ENCODE measurements at places on chromosomes 6 and 20.

DNA sequence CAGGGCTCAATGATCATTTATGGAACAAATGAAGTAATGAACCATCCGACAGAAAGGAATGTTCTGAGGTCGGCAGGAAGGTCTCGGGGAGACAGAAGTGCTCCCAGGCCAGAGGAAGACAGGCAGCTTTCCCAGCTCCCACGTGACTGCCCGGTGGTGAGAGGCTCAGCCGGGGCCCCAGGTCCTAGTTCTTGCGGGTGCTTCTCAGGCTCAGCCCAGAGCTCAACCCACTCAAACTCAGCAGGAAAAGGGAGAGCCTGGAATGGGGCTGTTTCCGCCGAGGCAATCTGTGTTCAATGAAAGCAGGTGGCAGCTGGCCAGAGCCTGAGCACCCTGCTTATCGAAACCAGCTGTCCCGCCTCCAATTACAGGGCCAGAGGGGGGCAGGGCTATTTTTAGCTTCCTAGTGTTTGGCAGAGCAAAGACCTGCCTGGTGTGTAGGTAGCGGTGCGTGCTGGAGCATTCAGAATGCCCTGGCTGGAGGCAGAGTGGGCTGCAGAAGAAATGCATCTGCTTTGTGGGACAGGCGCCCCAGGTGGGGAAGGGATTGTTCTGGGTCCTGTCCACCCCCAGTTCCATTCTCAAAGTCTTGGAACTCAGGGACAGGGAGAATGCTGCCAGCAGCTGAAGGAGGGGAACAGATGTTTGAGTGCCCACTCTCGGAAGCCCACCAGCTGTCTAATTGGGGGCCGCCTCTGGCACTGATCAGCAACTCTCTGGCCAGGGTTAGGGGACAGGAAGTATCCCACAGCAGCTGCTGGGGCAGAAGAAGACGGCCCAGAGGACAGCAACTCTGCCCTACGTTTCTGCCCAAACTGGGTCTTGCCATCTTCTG, 145.1 kb downstream of the PREX1 start:
- DNase-seq: peak; percentile 98

- DNase-seq: no peak
Measured at GRCh38 chr6:165052561-165053480, 256.6 kb downstream of the C6orf118 start.

DNA sequence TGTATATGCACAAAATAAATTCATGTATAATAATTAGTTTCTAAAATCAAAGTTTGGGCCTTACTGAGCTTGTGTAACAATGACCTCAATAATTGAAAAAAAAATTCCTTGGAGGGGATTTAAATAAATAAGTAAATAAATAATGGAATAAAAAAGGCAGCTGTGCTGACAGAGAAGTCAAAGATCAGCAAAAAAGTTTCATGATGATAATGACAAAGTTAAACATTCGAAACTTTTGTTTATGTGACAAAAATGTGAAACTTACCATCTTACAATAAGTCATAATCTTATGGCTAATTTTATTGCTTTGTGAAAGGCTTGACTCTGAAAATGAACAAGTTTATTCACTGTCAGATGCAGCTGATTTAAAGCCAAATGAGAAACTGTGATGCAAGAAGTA, 3.1 kb upstream of the TTK start:
- DNase-seq: no peak

DNA sequence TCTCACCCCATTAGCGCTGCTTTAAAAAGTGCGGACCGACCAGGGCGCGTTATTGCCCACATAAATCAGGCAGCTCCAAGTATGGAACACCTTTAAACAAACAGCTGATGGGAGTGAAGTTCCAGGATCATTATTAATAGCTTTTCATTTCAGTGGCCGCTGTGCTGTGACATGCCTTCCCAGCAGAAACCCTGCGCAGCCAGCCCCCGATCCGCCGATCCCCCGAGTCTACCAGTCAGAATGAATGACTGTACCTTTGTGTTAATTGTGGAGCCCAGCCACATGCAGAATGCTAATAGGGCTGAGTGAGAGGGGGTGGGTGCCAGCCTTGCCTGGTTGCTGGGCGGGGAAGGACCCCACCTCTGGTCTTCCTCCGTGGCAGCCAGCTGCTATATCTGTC, 21.9 kb downstream of the CDH22 start:
- DNase-seq: no peak

DNA sequence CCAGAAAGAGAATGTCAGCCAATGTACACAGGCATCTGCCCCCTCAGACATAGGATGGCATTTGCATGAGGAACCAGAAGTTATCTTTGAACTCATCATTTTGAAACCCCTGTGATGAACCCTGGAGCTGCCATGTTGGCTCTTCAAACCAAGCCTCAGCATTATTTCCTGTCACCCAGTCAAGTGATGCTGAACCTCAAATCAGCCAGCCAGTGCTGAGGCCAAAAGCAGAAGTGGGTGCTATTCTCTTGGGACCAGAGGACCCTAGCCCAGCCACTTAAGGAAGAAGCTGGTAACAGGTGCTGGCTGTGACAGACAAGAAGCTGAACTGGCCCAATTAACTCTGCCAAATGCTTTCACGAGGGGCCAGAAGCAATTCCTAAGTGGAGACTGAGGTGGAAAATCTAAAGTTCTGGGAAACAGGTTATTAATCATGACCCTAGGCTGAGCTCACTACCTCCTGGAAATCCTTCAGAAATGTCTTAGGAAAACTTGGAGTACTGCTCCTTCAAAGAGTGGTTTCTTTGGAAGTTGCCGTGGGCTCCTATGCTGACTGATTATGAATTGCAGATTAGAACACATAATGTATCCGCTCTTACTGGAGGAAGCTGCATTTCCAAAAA, 4.0 kb downstream of the PKIG start:
- DNase-seq: no peak

GRCh38 chr6:113825781-113826180, 31.4 kb upstream of the MARCKS start:
- DNase-seq: peak; percentile 55

GRCh38 chr20:48463916-48464315, 363.9 kb downstream of the PREX1 start:
- DNase-seq: no peak

DNA sequence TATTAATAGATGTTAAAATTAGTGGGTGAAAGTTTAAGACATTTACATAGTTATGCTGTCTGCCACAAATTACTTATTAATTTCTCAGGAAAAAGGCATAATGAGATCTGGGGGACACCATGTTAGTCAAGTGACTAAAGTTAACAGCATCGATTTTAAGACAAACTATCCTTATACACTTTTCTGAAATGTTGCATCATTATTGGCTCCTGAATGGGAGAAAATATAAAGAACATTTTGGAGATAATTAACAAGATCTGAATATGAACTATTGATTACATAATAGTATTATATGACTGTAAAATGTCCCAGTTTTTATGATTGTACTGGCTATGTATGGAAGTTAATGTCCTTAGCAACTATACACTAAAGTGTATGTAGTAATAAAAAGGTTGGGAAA, 7.9 kb downstream of the OR2B3 start:
- DNase-seq: no peak

DNA sequence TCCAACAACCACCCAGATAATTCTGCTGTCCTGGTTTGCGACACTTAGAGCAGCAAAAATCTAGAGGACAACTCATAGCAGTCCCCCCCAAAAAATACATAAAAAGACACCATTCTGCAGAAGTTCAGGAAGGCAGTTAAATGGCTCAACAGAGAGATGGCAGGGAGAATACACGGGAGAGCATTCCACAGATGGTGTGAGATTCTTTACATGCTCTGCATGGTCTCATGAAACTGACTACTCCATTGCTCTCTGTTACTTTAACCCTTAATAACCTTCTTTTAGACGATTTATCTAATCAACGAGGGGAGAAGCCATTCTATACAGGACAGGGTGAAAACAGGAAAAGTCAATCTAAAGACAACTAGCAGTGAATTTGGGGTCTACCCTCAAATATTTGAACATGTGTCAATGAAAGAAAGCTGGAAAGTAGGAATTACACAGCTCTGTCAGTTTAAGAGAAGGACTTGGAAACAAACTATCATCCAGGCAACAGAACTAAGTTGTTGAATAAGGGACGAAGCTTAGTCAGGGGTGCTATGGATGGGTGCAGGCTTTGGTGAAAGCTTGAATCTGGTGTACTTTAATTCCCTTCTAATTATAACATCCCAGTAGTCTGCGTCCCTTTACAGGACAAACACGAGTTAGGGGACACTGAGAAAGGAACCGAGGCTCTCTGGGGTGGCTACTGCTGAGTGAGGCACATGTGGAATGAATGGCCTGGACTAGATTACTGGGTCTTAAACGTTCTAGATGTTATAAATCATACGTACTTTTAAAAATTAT, 5.1 kb downstream of the PERP start:
- DNase-seq: peak; percentile 15

DNA sequence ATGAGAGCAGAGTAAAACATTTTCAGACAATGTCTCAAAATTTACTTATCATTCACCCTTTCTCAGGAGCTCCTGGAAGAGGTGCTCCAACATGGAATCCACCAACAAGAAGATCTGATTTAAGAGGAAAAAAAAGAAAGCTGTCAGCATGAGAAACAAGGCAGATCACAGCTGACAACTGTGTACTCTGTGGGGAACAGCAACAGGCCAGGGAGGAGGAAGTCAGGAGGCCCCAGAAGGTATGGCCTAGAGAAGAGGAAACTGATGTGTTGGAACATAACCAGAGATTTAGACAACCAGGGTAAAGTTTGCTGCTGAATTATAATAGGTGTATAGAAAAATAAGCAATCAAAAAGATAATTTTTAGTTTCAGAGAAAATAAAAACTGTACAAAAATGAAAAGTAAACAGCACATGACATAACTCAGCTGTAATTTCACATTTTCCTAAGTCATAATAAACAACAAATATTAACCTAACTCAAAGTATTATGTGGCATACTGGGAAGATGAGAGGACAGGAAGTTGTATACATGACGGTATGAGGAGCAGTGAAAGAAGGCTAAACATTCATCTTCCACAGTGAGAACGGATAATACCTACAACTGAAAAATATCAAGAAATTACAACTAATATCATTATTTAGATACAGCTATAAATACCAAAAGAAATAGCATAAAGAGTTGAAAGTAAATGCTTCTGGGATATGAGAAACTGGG, 113.6 kb upstream of the EMILIN3 start:
- DNase-seq: no peak

DNA sequence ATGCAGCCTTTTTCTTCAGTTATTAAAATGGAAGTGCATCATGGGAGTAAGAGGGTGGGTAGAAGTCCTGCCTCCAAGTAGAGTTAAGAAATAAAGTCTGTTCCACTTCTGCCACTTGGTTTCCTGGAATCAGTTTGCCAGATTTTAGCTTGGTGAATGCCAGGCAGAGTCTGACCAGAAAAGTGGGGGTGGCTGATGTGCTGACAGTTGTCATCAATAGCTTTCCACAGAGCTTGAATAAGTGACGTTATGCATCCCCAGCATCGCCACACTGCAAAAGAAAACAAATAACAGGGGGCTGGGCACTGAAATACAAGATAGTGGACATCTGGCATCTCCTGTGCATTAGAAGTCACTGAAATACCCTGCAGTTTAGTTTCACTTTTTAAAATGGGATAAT, 30.8 kb upstream of the CEP162 start:
- no peak for DNase-seq

- no peak for DNase-seq
Measured at GRCh38 chr6:166441325-166442078, 58.8 kb upstream of the MPC1 start.

GRCh38 chr6:34672657-34673043, 23.9 kb downstream of the ILRUN start:
- DNase-seq: no peak

GRCh38 chr6:160282444-160282843, 23.8 kb upstream of the SLC22A2 start:
- no peak for DNase-seq

All from fibroblast of skin of left biceps (primary cell).